ENCODE measurements at places on chromosomes 5 and 9. TPM values are rescaled to one million over a fixed set of nuclear protein-coding genes. Genes with fewer than 3 reads are reported as not detected.

The SLC1A1 gene
- polyA plus RNA-seq, result 2.4 TPM

DNA sequence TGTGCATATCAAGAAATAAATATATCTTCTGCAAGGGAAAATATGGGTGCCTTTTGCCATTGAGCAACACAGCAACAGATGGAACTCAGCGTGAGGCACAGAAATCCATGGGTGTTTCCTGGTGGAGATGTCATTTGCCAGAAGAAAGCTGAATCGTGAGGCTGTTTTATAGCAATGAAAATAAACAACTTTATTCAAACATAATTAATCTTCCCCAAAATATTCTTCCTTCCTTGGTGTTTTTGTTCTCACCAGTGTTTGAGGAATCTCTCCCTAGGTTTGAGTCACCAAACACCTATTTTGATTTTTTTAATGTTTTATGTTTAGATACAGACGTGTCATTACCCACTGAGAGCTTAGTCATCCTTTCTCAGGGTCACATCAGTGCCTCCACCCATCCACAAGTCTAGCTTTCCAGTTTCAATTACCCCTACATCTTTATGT is 65.8 kb upstream of the PAPPA start:
- no peaks in the 10 kb centered on the region for H3K27me3 ChIP-seq
- H3K27ac ChIP-seq, result no peak overlapping the region
- DNase-seq, result peak; percentile 59
- no peak overlapping the region for H3K4me3 ChIP-seq

DNA sequence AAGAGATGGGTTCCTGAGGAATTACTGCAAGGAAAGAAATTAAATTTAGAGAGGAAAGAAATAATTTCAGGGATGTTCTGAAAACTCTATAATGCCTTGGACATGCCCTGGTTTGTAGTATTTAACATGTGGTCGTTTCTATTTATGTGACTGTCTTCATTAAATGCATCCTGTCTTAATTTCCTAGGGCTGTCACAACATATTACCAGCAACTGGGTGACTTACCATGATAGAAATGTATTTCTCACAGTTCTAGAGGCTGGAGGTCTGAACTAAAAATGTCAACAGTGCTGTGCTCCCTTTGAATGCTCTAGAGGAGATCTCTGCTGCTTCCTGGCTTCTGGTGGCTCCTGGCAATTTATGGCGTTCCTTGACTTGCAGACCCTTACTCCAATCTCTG is 287.7 kb downstream of the FBXL7 start:
- H3K4me3 ChIP-seq, result no peak overlapping the region
- no peaks in the 10 kb centered on the region for H3K4me1 ChIP-seq
- H3K27ac ChIP-seq, result no peak overlapping the region
- no peaks in the 10 kb centered on the region for H3K27me3 ChIP-seq
- no peak for DNase-seq

The F12 gene
- polyA plus RNA-seq, result 13.6 TPM

DNA sequence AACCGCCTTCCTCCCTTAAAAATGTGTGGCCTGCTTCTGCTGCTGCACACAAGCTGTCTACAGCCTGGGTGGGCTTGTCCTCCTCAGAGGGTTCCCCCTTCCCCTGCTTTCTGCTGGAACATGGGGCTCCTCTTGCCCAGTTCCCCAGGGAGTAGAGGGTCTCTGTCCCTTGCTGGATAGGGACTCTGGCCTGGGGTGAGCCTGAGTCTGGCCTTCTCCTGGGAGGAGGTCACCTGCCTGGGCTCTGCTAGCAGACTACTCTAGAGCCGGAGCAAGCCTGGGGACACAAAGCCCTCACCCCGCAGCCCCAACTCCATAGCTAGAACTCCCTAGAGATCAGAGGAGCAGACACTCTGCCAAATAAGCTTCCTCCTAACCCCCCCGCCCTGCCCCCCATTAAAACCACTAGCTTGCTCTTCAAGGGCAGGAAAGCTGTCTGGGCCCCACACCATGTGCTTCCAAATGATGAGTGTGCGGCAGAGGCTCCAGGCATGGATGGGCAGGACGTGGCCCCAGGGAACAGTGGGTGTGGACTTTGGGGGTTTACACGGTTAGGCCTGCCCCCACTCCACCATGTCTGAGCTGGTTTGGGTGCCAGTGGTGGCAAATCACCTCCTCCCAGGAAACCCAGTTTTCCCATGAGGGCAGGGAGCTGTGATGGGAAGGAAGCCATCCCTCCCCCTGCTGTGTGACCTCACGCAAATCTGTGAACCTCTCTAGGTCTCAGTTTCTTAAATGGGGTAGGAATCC is 10.0 kb downstream of the TCF7 start:
- H3K27me3 ChIP-seq, result no peaks in the 10 kb centered on the region
- no peak overlapping the region for H3K4me3 ChIP-seq
- no peaks in the 10 kb centered on the region for H3K4me1 ChIP-seq

DNA sequence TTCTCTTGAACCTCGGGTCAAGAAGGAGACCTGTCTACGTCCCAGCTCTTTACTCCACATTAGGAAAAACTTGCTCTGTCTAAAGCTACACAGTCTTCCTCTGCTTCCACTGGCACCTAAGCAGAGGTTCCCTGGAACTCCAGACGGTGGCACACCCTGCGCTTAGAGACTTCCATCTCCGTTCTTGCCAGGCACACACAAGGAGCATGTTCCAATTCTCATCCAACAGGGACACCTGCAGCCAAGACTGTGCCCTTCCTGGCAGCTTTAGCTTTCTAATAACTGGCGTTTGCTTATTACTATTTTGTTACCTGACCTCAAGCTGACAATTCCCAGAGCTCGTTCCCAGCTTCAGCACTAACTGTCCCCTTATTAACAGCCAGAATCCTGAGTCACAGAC is 16.0 kb downstream of the CAPSL start:
- peaks cover 44% of the 10 kb centered on the region for H3K27me3 ChIP-seq
- no peak overlapping the region for H3K27ac ChIP-seq
- no peak for DNase-seq
- no peak overlapping the region for H3K4me3 ChIP-seq
- H3K4me1 ChIP-seq, result no peaks in the 10 kb centered on the region
- H3K36me3 ChIP-seq, result no peaks in the 10 kb centered on the region

- H3K4me3 ChIP-seq, result no peak overlapping the region
- H3K27me3 ChIP-seq, result no peaks in the 10 kb centered on the region
- peak; percentile 13 for DNase-seq
- H3K4me1 ChIP-seq, result no peaks in the 10 kb centered on the region
- no peak overlapping the region for H3K27ac ChIP-seq
- H3K36me3 ChIP-seq, result no peaks in the 10 kb centered on the region
Measured at GRCh38 chr9:96241391-96241809, 60.6 kb downstream of the HSD17B3 start.

- H3K36me3 ChIP-seq, result no peaks in the 10 kb centered on the region
- DNase-seq, result no peak
- no peak overlapping the region for H3K4me3 ChIP-seq
- H3K27ac ChIP-seq, result no peak overlapping the region
Measured at GRCh38 chr5:75545131-75545530, 33.4 kb downstream of the POLK start.

DNA sequence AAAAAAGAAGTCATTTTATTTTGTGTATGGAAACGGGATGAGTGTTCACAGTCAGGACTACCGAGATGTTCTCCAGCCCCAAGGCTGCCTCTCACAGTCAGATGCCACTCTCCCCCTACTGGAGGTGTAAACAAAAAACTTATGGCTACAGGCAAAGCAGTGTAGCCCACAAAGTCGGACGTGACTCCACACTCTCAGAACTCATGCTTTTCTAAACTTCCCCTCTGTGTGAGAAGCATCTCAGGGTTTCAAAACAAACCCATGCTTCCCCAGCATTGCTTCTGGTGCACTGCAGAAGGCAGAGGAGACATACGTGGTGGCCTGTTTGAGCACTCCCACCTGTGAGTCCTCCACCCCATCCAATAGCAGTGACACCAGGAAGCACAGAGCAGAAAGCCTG is 580.3 kb downstream of the BNC2 start:
- DNase-seq, result no peak
- H3K27me3 ChIP-seq, result no peaks in the 10 kb centered on the region
- H3K4me1 ChIP-seq, result no peaks in the 10 kb centered on the region
- H3K4me3 ChIP-seq, result no peak overlapping the region
- no peaks in the 10 kb centered on the region for H3K36me3 ChIP-seq

The ADAMTSL1 gene
- 12.6 TPM for polyA plus RNA-seq

The FCN2 gene
- not detected for polyA plus RNA-seq

The CRB2 gene
- polyA plus RNA-seq, result 16.9 TPM

DNA sequence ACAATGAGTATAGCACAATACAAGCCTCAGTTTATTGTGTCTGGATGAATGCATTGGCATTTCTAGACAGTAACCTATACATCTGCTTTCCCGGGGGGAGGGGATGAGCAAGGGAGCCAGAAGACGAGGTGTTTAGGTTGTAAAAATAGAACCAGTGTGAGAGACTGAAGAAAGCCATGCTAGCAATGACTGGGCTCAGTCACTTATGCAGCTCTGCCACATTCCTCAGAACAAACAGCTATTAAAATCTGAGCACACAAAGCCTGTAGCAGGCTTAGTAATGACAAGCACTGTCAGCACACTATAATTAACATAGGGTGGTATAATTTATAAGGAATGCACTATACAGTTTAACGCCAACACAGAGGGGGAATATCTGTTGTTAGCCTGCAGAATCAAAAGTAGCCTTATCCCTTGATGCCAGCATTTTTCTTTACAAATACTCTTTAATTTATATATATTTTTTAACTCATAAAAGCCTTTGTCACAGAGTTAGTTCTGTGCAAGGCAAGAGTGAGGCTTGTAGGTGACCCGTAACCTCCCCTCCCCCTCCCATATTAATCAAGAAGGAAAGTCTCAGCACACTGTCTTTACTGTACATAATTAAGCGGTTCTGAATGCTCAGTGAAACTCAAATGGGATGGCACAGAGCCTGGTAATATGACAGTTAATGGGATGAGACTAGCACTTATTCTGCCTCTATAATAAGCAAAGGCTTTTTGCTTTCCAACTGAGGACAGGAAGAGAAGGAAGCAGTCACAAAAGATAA is 295.4 kb downstream of the CSNK1G3 start:
- H3K4me1 ChIP-seq, result peaks cover 58% of the 10 kb centered on the region
- peak overlapping the region; percentile 91 for H3K27ac ChIP-seq
- no peaks in the 10 kb centered on the region for H3K36me3 ChIP-seq
- no peaks in the 10 kb centered on the region for H3K27me3 ChIP-seq
- no peak overlapping the region for H3K4me3 ChIP-seq

DNA sequence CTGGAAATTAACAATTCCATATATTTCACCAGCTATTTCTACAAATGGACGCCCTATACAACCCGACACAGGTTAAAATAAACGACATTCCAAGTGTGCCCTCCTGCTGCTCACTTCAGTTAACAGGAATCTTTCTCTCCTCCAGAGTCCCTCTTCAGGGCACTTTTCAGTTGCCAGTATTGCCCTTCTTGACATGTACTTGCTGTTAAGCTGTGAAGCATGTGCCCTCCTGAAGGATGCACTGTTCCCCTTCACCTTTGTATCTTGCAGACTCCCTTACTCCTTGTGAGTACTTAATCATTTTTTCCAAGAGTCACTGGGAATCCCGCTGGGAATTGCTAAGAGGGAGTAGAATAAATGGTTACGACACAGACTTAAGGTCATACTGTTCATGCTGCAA is 364.1 kb downstream of the CTNND2 start:
- H3K36me3 ChIP-seq, result no peaks in the 10 kb centered on the region
- H3K4me3 ChIP-seq, result no peak overlapping the region
- H3K27ac ChIP-seq, result no peak overlapping the region
- H3K27me3 ChIP-seq, result no peaks in the 10 kb centered on the region
- peaks cover 5% of the 10 kb centered on the region for H3K4me1 ChIP-seq
- no peak for DNase-seq

DNA sequence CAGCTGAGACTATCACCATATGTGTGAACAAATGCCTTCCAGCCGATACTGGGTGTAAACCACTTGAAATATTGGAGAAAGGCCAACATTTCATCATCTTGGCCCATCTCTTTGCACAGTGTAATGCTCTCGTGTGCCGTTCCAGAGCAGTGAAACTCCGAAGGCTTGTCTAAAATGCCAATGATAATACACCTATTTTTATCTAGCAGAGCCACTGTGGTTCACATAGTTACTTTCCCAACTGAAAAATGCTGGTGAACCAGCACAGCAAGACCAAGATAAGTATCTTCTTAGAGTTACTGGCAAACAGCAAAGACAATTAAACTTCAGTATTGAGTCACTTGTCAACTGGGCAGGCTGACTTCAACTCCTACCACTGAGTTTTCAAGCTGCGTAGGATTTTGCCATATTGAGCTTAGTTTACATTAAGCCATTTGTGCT is 379.9 kb upstream of the ACTBL2 start:
- DNase-seq, result peak; percentile 74
- H3K4me3 ChIP-seq, result no peak overlapping the region
- H3K36me3 ChIP-seq, result no peaks in the 10 kb centered on the region

Measured in cardiac muscle cell (in vitro differentiated cells and primary cell).